ENCODE measurements at places on chromosomes 2 and 18.

- no peak for DNase-seq
These were observed 63.6 kb upstream of the MGAT5 start for GRCh38 chr2:134190062-134190806.

- no peak for DNase-seq
These were observed 16.2 kb upstream of the MBD2 start for GRCh38 chr18:54240629-54241107.

DNA sequence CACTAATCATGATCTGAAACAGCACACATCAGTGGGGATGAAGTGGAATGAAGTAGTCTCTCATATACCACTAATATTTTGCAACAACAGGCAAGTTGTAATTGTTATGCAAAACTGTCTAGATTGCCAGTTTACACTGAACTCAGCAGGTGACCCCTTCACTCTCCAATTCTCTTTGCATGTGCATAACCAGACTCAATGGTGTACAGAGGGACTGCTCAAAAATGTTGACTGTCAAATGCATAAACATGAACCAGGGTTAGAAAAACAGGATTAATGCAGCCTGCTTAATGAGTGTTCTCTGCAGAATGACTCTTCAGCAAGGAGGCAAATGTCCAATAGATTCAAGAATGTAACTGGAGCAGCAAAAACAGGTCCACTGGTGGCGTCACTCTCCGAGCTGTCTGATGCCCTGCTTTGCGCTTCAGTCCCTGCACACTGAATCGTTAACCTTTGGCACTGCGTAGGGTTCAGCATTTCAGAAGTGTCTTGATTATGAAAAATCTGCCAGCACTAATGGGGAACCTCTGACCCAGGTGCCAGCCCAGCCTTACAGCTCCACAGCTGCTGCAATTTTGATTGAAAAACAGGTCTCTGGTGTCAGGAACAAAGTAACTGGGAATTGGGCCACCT is 209.3 kb downstream of the TDRD15 start:
- no peak for DNase-seq

DNA sequence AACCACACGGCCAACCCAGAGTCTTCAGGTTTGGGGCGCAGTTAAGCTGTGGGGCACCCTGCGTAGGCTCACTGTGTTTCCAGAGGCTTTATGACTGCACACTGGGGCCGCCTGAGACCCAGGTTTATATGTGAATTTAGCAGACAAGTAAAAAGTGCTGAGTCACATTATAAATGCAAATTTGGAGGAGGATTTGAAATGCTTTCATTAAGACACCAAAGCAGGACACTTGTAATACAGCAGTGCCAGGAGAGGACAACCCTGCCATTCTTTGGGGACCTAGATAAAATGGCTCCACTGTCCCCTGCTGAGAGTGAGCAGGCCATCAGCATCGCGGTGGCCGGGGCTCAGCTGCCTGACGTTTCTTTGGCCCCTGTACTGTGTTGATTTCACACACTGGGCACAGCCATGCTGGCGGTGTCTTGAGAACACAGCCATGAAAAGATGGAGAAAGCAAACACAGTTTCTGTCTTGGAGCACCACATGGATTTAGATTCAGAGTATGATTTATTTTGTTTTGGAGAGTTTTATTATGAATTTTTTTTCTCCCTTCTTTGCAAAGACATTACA is 10.2 kb downstream of the ACKR3 start:
- no peak for DNase-seq

DNA sequence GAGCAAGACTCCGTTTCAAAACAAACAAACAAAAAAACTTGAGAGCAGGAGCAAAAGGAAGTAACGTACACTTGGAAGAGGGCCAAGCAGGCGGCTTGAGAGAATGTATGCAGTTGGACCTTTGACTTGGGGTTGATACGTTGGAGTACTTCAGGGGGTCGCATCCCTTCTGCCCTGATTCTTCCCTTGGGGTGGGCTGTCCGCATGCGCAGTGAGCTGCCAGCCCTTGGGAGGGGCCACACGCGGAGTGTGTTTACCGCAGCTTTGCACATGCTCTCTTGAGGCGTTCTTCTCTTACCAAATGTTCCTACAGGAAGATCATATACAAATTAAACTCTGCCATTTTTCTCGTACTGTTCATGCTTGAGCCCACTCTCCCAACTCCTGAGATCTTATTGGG is 38.1 kb upstream of the SOCS6 start:
- DNase-seq = no peak

DNA sequence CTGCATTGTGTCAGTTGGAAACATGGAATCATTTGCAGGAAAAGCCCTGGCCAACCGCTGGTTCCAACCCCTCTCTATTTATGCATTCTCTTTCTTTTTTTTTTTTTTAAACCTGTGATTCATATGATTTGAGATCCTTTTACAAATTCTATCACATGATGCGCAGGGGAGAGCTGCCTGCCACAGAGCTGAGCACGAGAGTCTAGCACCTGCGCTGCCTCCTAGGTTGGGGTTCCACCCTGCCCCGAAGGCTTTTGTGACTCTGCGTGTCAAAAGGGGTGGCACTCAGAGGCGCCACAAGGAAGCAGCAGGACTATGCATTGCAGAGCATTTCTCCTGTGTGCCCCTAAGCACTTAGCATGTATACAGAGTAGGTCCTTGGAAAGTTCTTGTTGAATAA is 17.3 kb upstream of the ESPNL start:
- DNase-seq = no peak

DNA sequence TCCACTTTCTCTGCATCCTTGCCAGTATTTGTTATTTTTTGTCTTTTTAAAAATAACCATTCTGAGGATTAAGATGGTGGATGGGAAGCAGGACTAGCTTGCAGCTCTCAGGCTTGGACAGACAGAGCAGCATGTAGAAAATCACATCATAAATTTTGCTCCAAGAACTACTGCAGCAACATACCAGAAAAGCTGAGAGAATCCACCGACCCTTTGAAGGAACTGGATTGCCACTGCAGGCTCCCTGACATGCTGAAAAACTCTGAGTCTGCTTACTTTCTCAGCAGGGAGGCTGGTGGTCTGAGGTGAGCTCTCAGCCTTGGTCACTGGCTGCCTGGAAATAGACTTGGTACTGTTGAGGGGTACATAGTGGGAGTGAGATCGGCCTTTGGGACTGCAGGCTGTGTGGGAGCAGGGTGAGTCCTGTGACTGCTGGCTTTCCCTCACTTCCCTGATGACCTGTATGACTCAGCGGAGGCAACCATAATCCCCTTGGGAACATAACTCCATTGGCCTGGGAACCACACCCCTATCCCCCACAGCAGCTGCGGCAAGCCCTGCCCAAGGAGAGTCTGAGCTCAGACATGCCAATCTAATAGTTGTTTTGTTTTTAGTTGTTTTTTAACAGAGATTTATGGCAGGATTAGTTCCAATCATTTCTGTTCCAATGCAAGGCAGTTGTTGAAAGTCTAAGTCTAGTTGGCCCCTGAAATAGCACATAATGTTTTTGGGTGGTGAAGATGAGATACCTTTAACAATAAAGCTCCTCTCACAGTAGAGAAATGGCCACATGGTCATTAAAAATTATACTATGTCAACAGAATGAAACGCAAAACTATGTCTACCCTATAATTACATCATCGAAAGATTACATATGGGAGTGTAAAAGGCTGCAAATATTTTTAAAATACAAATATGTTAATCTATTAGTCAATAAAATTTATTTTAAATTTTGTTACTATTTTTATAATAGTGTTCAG is 414.2 kb upstream of the CHAC2 start:
- no peak for DNase-seq

GRCh38 chr2:85702172-85702571 is 8.0 kb downstream of the GNLY start:
- DNase-seq = no peak

- no peak for DNase-seq
These were observed 474.0 kb downstream of the SOCS6 start for GRCh38 chr18:70762812-70763211.

DNA sequence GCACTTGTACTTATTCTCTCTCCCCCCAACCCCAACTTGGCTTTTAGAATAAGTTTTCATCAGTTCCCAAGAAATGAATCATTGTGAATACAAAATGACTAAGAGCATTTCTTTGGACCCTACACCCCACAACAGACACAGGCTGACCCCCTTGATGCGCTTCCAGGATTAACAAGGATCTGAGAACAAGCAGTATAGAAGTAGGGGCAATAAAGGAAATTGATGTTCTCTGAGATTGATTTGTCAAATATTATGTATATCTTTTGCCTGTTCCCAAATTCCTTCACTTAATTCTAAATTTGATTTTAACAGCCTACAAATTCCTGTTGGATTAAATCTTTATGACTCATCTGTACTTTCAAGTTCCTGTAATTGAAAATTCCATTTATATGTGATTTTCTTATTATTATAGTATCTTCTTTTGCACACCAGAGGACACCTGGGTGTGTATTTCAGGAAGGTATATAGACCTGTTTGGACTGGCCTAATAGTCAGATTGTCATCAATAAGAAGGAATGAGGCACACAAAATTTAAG is 10.2 kb upstream of the PTPN4 start:
- DNase-seq = no peak

DNA sequence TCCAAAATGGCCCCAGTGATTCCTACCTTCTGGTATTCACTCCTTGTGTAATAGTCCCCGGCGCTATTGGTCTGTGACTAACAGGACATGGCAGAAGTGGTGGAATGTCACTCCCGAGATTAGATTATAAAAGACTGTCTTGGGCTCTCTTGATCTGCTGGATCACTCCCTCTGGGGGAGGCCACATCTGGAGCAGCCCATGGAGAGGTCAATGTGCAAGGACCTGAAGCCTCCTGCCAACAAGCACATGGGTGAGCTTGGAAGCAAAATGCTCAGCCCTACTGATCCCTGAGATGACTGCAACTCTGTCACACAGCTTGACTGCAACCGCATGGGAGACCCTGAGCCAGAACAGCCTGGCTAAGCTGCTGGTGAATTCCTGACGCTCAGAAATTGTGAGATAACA is 94.3 kb upstream of the GLI2 start:
- DNase-seq = no peak

DNA sequence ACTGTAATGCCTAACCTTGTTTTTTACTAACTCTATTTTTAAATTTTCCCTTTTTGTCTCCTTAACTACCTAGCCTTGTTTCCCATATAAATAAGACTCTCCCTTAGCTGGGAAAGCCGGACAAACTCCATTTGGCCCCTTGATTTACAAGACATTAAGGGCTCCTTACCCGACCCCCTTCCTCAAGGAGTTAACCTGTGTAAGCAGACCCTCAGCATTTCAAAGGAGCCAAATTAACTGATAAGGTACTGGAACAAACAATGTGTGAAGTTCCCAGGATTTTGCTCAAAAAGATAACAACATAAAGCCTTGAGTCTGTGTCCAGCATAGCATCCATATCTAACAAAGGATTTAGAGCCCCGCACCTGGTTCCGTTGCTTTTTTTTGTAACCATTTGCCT is 59.6 kb upstream of the C2orf15 start:
- no peak for DNase-seq

DNA sequence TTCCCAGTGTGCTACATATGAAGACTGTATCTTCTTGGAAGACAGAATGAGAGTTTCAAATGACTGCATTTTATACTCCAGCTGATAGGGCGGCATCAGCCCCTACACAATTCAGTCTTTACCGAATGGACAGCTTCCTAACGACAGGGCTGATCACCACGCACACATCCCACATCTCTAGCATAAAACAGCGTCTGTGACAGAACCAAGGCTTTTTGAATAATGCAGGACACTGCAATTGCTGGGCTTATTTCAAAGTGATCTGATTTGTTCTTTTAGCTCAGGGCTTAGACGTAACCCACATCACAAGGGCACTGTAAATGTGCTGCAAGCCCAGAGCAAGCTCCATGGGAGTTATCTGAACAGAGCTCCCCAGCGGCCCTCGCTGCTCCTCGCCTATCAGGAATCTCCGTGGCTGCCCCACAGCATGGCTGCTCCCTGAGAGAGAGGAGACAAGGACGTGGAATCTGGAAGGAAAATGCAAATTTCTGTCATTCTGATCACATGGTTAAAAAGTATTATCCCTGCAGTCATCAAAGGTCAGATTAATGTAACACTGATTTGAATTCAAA is 158.5 kb upstream of the ALKAL2 start:
- DNase-seq = no peak

DNA sequence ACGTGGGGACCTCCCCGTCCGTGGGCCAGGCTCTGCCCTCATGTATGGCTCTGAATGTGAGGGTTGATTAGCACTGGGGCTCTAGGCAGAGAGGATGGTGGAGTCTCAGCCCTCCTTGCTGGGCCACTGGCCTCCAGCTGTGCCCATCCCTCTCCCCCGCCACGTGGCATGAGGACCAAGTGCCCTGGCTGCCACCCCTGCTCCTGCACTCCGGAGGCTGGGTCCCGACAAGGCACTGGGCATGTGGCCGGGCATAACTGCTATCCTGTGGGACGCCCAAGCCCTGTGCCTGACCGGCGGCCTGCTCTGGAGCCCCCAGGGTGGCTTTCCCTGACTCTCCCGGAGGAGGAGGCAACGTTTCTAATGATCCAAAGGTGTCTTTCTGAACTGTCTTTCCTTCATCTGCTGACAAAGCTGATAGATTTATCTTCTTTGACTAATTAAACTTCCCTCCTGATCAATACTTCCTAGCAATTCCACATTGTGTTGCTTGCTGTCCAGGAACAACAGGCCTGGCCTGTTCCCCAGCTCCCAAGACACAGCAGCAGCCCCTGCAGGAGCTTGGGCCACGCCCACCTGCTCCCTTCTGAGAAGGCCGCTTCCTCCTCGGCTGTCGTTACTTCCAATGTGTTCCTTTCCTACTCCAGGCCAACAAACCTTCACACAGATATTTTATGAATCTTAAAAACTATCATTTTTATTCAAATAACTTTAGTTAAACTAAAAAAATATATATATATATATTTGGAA is 132.0 kb downstream of the SNTG2 start:
- DNase-seq = no peak

DNA sequence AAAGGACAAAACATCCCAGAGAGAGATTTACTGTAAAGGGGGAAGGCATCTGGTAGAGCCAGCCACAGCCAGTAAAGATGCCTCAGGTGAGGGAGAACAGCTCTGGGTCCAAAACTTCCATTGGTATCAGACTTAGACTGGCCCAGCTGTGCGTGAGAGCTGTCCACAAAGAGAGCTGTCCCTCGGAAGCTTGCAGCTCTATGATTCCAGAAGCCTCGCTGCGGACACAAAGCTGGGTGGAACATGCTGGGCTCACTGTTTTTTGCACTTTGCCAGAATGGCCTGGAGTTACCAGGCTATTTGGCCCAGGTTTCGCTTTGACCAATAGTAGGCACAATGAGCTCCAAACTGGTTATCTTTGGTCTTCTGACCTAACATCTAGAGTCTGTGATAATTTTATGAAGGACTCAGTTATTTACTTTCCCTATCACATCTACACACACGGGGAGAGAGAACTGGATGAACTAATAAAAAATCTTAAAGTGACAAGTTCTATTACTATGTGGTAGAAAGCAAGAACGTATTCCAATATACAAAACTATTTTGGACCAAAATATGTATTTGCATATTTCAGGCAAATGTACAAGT is 101.9 kb downstream of the DNER start:
- DNase-seq = no peak

- DNase-seq = no peak
These were observed 105.3 kb downstream of the PAX3 start for GRCh38 chr2:222193328-222193983.

All from HEK293T (cell line).